ENCODE measurements at places on chromosomes 5 and 9. TPM values are rescaled to one million over a fixed set of nuclear protein-coding genes. Genes with fewer than 3 reads are reported as not detected.

The PFN3 gene
- not detected for total RNA-seq

The LCN1 gene
- not detected for total RNA-seq

The LRRC19 gene
- not detected for total RNA-seq

The ZNF300 gene
- 8.1 TPM for total RNA-seq

The ANKRD18A gene
- under 0.01 TPM for total RNA-seq

The GLRA1 gene
- not detected for total RNA-seq

The EDIL3 gene
- 1.6 TPM for total RNA-seq
